ENCODE measurements at places on chromosomes 7 and 10. TPM values are rescaled to one million over a fixed set of nuclear protein-coding genes. Genes with fewer than 3 reads are reported as not detected.

DNA sequence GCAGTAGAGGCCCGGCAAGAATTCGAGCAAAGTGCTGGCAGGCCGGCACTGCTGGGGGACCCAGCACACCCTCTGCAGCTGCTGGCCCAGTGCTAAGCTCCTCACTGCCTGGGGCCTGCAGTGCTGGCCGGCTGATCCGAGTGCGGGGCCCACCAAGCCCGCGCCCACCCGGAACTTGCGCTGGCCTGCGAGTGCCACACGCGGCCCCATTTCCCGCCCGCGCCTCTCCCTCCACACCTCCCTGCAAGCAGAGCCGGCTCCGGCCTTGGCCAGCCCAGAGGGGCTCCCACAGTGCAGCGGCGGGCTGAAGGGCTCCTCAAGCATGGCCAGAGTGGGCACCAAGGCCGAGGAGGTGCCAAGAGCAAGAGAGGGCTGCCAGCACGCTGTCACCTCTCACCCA lies 3.1 kb downstream of the DYDC2 start:
- DNase-seq: no peak

DNA sequence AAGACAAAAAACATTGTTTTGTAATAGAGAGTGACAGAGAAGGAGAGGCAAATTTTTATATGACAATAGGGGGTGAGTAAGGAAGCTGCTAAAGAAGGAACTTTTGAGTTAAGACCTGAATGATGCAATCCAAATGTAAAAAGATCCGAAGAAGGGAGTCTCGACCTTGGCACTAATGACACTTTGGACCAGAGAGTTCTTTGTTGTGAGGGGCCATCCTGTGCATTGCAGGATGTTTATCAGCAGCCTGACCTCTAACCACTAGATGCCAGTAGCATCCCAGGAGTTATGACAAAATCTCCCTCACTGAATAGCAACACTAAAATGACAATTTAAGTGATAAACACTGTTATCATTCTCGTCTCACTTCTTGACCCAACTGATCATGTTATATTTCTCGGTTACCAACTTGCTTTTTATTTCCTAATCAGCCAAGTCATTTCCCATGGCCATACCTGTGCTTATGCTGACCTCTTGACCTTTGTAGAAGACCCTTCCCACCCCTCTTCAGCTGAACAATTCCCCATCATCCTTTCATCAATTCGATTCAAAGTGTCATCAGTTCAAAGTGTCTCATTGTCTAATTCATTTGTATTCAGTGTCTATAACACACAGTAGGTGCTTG lies 30.0 kb downstream of the DGKI start:
- no peak for DNase-seq

DNA sequence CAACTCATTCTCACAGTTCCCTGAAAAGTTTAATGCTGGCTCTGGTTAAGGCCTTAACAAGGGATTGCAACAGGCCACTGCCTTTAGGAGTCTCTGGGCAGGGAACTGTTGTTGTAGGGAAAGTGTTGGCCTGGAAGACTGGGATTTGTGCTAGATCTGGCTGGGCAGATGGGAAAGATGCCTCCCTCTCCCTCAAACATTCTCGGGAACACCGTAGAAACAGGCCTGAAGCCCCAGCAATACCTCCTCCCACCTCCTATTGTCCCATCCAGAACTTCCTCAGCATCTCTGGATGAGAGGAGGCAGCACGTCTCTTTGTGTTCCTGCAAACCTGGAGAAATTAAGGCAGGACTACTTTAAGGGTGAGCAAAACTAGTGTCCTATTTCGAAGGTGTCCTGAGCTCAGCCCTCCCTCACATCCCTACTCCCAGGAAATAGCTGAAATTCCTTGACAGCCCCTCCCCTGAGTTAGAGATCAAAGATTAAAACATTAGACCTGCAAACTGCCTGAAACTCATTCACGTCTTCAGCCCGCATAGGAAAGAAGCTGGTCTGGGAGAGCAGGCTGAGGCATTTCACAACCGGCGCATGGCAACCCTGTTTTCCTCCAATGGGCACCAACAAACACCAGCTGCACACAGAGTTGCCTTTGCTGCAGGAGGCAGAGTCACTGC lies 10.9 kb upstream of the MAP3K8 start:
- DNase-seq: peak; percentile 70

DNA sequence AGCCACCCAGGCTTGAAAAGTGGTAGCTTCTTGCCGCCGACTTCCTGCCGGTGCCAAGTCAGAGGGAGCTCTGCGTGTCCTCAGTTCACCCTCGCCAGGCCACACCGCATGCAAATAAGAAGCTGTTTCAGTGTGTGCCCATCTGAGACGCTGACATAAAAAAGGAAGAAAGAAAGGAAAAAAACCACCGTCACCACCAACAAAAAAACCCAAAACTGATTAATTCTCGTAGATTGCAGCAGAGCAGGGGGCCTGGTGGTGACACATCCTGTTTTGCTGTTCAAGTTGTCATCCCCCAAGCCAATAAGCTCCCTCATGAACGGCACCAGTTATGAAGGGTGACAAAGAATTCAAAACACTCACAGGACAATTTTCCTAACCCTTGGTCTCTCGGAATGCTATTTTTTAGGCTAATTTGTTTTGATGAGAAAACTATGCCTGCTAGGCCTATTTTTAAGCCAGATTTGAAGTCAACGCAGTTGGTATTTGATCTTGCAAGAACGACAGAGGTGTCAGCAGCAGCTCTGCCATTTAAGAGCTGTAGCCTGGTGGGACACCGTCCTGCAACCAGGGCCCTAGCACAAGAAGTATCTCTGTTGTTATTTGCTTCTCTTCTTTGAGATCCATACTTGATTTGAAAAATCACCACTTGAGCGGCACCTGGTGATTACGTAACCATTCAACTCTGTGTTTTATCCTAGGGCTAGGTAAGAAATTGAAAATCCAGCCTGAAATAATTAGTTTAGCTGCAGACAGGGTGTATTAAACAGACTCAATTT lies 145.6 kb downstream of the PFKFB3 start:
- no peak for DNase-seq

DNA sequence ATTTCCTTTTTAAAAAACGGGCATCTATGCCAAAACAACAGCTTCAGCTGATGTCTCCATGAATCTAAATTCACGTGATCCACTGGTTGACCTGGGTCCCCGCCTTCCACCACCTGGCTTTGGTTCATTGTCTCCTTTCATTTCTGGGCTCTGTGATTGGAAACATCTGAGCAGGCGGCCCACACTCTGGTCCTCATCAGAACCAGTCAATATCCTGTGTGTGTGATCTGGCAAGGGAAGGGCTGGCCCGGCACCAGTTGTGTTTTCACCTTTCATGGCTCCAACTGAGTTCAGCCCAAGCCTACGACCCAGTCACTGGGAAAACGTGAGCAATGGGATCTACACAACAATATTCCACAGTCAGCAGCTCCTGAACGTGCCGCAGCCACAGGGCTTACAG lies 46.2 kb downstream of the PARP12 start:
- no peak for DNase-seq

The CPA2 gene
- 1.2 TPM for total RNA-seq

- DNase-seq: no peak
Measured at GRCh38 chr7:157616426-157616825, 279.6 kb downstream of the DNAJB6 start.

GRCh38 chr7:35259523-35259908 lies 5.6 kb upstream of the TBX20 start:
- DNase-seq: no peak

GRCh38 chr10:5413012-5413938 lies 918 bp downstream of the NET1 start:
- DNase-seq: no peak

The CALML5 gene
- not detected for total RNA-seq

DNA sequence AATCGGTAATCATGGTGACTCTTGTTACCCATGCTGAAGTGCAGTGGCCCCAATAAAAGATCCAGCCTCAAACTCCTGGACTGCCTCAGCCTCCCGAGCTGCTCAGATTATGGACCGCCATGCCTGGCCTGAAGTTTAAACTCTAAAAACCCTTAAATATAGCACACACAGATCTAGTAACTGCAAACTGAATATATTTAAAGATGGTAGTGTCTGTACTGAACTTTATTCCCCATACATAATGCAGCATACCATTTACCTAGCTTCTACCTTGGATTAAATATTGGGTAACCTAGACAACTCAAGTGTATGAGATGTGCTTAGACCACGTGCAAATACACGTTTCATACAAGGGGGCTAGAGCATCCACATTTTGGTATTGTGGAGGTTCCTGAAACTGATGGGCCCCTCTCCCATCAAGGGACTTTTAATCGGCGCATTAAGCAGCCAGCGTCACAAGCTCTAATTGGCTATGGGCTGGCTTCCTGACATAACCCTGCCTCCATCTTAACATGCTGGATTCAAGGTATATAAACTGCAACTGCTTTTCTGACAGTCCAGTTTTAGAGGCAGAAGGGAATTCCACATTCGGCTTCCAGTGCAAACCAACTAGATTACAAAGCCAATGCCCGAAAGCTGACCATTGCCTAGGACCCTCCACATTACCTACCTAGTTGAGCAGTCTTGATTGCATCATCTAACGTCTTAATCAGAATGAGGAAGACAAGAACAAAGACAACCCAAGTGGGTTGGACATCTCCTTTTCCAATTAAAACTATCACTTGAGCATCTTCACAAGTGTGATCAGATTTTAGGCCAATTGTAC lies 13.0 kb downstream of the HNRNPA2B1 start:
- no peak for DNase-seq

The VWA2 gene
- total RNA-seq: 0.62 TPM

The GIMAP5 gene
- 18.4 TPM for total RNA-seq

DNA sequence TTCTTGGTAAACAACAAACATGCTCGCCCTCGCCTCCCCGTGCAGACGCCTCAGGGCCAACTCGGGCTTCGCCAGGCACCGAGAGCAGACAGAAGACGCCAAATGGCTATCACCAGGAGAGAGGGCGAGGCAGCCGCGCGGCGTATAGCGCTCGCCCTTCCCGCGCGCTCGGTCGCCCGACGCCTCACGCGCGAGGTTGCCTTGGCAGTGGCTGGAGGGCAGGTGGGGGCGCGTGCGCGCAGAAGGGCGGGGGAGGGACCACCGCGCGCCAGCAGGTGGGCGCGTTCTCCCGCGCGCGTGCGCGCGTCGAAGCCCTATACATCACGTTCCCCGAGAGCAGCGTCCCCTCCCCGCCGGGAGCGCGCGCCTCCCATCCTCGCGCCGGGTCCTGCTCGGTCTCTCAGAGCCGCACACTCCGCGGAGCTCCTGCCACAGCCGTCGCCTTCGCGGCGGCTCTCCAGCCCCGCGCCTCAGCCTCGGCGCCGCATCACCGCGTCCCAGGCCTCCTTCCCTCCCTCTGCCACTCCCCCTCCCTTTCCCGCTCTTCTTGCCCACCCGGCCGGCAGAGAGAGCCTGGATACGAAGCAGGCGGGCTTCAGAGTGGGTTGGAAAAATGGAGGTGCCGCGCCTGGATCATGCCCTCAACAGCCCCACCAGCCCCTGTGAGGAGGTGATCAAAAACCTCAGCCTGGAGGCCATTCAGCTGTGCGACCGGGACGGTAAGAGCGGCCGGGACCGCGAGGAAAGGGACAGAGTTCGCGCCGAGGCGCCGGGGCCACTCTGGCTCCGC lies at the start of gene PHYHIPL:
TSS of gene PHYHIPL (plus strand) at position 403 of the 790 bp plus-strand sequence. CDS start at position 614, 211 bp downstream.
- DNase-seq: no peak

- no peak for DNase-seq
Measured at GRCh38 chr10:3986493-3987142, 201.6 kb upstream of the KLF6 start.

DNA sequence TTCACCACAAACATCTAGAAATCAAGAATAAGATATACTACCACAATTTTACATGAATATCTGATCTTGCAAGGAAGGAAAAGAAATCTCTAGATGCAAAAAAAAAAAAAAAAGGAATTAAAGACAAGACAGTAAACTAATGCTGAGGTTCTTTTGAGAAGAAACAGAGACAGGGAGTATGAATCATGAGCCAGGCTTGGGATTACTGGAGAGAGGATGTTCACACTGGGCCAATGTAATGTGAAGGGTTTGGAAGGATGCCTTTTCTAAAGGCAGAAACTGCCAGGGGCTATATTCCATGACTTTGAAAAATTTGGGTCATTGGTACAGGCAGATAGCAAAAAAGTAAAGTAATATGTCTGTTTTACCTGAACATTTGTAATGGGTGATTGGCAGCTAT lies 573.0 kb upstream of the IGFBP3 start:
- no peak for DNase-seq

DNA sequence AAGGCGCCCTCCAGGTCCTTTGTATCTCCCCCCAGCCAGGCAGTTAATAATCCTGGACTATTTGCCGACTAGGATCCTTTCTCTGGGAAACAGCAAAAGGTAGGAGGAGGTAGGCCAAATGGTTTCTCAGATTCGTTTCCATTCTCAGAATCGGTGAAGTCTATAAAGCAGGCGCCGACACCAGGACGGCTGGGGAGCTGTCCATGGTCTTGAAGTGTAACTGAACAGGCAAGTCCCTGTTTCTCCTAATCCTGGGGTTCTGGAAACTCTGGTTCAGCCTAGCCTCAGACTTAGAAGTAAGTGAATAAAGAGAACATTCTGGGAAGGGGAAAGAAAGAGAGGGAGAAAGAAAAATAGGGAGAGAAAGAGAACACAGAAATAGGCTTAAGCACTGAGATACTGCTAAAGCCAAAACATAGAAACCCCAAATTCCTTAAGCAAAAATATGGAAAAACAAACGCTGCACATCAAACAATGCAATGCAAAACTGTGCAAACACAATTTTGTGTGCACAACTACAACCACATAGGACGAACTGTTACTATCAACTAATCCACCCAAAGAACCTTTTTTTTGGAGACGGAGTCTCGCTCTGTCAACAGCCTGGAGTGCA lies 11.1 kb upstream of the INA start:
- peak; percentile 76 for DNase-seq

GRCh38 chr7:116279217-116279616 lies 68.9 kb downstream of the TES start:
- DNase-seq: no peak

DNA sequence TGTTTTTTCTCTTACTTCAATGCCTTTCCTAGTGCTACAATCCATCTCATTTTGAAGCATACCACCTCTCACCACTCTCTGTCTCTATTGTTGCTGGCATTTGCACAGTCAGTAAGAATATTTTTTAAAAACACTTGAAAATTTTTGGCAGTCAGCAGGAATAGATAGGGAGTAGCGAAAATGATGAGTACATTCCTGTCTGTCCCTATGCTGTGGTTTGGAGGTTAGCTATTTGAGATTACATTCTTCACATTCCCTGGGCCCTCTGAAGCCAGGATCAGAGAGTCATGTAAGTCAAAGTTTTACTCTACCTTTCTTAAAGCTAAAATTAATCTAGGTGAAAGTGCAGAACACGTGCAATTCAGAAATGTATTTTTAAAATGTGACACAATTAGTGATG lies 53.0 kb upstream of the MAGI2 start:
- DNase-seq: no peak

The PRKRIP1 gene
- total RNA-seq: 29.8 TPM

The CLIP2 gene
- total RNA-seq: 58.4 TPM

DNA sequence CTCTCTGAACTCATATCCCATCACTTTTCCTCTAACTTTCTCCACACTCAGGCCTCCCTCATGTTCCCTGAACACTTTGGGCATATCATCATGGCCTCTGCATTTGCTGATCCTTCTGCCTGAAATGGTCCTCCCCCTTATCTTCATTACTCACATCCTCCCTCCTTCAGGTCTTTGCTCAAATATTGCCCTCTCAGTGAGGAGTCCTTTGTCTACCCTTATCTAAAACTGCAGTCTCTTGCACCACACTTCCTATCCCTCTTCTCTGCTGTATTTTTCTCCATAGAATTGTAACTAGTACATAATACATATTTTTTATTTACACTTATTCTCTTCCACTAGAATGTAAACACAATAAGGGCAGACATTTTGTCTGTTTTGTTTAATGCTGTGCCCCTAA lies 41.7 kb downstream of the DNAJC1 start:
- DNase-seq: no peak
